ENCODE measurements at places on chromosomes 1 and 21. TPM values are rescaled to one million over a fixed set of nuclear protein-coding genes. Genes with fewer than 3 reads are reported as not detected.

Gene MCOLN2
- total RNA-seq, result 1.8 TPM

Gene BCL2L15
- 20.9 TPM for total RNA-seq

Gene RPTN
- total RNA-seq, result not detected

Gene LCE6A
- total RNA-seq, result not detected

Gene ENAH
- total RNA-seq, result 258 TPM

Gene TLR5
- 15.5 TPM for total RNA-seq

Gene VCAM1
- 9.7 TPM for total RNA-seq

Gene DOP1B
- 31.2 TPM for total RNA-seq

Gene KRTAP12-4
- total RNA-seq, result not detected

Gene KCNJ9
- total RNA-seq, result not detected
